ENCODE measurements at places on chromosomes 5 and 9.

- peak; percentile 13 for DNase-seq
Observed at GRCh38 chr9:118829334-118829733, 539.9 kb downstream of the BRINP1 start.

DNA sequence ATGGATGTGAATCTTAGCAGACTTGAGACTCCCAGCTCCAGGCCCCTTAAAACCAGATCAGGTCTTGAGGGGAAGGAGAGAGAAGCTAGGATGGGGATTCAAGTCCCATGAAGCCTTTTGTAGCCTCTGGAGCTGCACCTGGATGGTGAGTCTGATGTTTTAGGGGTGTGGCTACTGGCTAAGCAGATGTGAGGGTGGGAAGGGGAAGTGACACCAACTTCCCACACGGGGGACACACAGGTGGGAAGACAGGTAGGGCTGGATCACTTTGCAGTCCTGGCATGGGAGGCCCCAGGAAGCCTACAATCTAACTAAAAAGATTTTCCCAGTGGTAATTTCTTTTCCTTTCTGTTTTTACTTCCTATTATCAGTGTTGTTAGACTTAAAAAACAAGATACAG lies 38.7 kb upstream of the UBAP2 start:
- DNase-seq, result no peak

- no peak for DNase-seq
Observed at GRCh38 chr5:63341442-63341841, 620.8 kb downstream of the HTR1A start.

- no peak for DNase-seq
Observed at GRCh38 chr5:115022303-115022702, 147.4 kb downstream of the TRIM36 start.

GRCh38 chr5:4662756-4663155 lies 477.4 kb upstream of the ADAMTS16 start:
- no peak for DNase-seq

DNA sequence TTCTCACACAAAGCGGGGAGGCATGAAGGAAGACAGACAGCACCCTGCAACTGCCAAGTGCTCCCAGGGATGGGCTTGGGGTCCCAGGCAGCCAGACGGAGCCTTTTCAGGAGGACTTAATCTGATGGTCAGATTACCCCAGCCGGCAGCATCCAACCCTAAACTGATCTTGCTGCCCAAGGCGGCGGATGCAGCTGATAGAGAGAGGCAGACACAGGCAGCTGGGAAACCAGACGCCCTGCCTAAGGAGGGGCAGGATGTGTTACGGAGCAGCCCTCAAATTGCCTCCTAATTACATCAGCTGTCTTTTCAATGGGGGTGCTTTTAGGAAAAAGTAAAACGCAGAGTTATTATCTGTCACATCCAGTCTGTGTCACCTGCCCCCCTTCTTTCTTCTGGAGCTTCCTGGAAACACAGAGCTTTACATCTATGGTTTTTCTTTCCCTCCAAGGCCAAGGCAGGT lies 190.9 kb upstream of the PANK3 start:
- no peak for DNase-seq

DNA sequence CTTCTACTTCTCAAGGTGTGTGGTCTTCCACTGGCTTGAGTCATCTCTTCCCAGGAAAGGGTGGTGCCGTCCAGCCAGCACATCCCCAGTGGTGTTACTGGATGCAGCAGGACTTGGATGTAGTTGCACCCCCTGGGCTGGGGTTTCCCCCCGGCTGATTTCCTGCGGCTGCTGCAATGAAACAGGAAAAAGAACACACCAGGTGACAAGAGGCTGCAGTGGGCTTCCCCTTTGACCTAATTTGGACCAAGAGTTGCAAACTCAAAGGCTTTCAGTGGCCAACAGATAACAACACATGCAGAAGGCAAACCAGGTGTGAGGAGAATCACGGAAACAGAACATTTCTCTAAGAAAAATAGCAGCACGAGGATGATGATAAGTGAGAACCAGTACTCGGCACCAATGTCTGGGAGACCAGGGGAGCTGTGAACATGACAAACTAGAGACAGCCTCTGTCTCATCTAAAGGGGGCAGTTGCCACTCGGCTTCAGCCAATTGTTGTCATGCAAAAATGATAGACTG lies 83.7 kb downstream of the PDE6A start:
- DNase-seq, result no peak

- no peak for DNase-seq
Observed at GRCh38 chr9:70641631-70642030, 227.2 kb upstream of the KLF9 start.

DNA sequence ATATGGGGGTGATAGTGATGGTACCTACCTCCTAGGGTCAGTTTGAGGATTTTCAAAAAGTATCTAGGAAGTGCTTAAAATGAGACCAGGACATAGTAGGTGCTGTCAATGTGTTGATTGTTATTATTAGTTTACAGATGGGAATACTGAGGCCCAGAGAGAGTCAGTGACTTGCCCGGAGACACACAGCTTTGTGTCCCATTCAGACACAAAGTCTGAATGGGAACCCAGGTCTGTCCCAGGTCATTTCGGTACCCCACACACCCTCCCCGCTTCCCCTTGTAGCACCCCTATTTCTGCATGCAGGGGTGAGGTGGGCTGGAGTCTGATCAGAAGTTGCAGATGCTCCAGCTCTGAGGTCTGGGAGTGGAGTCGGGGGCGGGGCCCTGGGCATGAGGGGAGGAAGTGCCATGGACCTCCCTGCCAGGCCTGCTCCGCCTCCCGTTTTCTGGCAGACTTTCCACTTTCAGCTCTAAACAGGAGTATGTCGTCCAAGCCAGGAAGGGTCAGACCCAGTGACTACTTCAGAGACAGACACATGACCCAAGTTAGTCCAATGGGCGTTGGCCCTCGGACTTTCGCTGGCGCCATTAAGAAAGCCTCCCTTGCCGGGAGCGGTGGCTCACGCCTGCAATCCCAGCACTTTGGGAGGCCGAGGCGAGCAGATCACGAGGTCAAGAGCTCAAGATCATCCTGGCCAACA lies 3.2 kb upstream of the DBN1 start:
- no peak for DNase-seq

DNA sequence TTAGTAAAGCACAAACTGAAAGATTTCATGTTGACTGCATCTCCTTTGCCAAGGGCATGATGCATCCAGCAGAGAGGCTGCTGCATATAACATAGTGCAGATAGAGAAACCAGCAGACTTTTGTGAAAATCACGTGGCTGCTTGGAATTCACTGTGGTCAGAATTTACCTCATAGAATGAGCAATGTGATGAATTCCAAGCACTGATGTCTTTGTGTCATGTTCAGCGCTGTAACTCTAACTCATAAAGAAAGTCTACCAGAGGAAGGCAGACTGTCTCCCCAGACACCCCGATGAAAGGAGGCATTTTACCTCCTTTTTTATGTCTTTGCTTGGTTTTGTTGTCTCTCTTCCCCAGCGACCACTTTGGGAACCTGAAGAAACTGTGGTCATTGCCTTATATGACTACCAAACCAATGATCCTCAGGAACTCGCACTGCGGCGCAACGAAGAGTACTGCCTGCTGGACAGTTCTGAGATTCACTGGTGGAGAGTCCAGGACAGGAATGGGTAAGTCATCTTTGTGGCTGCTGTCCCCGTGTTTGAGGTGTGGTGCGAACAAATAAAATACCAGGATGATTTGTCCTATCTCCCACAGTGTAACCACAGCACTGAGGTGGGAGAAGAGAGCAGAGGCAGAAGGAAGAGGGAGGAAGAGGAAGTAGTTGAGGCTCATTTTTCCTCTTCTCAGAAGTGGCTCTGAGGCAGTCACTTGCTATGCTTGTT lies 42.0 kb downstream of the ITK start:
- peak; percentile 70 for DNase-seq

DNA sequence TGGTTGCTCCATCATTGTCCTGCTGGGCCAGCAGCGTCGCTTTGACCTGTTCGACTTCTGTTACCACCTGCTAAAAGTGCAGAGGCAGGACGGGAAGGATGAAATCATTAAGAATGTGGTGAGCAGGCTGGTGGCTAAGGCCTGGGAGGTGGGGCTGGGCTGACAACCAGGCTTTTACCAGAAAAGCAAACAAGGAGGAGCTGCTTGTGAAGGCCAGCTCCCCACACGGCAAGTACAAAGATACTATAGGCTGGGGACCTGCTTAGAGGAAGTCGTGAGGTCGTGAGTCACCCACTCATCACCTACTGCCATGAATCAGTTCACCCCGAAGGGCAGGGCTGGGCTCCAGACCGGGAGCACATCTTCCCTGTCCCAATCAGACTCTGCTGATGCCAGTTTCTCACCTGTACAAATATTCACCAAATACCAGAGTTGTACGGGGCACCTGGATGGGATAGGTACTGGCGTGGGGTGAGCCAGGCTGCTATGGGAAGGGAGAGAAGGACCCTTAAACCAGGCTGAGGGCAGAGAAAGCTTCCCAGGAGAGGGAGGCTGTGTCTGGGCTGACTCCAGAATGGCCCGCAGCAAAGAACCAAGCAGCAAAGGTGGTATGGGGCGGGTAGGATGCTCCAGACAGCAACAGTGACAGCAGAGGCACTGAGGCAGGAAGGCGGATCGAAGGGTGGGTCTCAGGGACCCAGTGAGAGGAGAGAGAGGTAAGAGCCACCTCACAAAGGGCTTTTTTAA lies 69.3 kb upstream of the NIPAL4 start:
- peak; percentile 91 for DNase-seq

DNA sequence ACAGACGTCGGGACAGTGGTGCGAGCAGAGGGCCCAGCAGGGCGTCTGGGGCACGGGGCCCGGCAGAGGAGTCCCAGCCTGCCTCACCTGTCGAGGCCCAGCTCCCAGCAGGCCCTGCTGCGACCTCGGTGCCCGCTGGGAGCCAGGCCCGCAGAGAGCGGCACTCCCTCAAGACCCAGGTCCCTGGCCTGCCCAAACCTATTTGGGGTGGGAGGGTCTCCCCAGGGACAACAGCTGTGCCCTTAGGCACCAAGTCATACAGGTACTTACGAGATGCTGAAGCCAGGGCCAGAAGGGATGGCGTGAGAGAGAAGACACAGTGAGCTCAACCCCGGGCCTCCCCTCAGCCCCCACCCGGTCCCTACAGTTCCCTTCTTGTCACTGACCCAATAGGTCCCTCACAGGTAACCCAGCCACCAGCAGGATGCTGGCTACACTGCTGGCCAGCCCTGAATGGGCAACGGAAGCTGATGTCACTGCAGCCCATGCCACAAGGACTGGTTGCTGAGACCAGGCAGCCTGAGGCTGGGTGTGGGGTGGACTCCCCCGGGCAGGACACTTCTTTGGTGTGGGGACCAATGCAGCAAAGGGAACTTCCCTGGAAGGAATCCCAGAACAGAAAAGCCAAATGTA lies 3.7 kb downstream of the NSMF start:
- no peak for DNase-seq

DNA sequence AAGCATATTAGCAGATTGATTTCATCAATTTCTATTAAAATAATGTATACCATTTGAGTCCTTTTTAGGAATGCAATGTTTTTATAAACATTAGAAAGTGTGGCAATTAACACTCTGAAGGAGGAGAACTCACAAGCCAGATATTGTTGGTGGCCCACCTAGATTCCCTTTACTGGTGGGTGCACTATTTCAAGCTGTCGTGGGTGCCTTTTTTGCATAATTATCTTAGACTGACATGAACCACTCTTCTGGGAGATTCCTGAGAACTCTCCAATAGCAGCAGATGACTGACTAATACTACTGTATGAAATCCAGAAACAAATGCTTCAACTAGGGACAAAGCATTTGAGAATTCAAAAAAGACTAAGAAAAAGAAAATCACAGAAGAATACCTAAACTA lies 526.0 kb downstream of the CDH18 start:
- no peak for DNase-seq

DNA sequence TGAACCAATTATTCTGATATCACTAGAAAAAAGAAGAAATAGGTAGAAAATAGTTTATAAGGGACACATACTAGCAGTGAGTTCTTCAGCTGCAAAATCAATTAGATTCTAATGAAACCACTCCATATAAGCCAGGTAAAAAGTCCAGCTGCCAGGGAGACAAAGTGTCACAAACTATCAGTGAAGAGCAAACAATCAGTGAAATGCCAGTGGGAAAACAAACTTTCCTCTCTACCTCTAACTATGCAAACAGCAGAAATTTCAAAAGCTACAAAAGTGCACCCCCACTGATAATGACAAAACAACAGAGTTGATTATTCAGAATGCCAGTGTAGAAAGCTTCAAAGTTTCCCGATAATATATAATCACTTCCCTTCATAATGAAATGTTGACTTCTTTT lies 637.2 kb upstream of the ITGA1 start:
- DNase-seq, result no peak

DNA sequence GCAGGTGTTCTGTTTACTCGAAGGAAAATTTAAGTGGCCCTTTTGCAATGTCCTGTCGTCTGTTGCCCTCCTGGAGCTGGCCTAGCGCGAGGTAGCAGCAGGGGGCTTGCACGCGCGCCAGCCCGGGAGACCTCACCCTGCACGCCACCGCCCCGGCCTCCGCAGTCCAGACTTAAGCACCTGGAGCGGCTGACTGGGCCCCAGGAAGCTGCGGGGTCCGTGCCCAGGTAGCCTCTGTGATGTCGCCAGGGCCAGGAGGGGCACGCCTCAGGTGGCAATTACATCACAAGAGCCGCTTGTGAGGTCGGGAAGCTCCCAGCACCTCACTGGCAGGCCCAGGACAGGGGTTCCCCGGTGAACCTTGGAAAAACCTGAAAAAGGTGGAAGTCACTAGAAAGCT lies at the start of gene SAXO1:
Gene SAXO1, minus strand, starts transcription at position 195 of the 400 bp plus-strand sequence. CDS start 301 bp downstream, outside the sequence.
- DNase-seq, result no peak

All from AG08395 (cell line).